ENCODE measurements at places on chromosomes 3 and 15. TPM values are rescaled to one million over a fixed set of nuclear protein-coding genes. Genes with fewer than 3 reads are reported as not detected.

TTC21A gene
- 9.7 TPM for total RNA-seq

TGM4 gene
- not detected for total RNA-seq

- no peak overlapping the region for H3K27ac ChIP-seq
- H3K36me3 ChIP-seq: no peaks in the 10 kb centered on the region
- peak; percentile 40 for DNase-seq
- no peak overlapping the region for H3K4me3 ChIP-seq
Observed at GRCh38 chr15:31974855-31975829, 55.2 kb upstream of the CHRNA7 start.

DNA sequence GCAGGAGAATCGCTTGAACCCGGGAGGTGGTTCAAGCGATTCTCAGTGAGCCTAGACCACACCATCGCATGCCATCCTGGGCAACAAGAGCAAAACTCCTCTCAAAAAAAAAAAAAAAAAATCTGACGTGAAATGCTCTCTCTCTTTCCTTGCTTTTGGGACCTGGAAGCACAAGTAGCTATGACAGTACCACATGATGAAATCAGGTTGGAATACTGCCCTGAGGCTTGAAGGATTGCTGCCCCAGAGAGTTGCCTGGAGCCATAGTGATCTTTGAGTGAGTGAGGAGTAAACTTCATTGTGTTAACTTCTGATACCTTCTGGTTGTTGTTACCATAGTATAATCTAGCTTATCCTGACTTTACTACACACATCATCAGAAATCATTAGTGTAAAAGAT lies 23.3 kb downstream of the AKAP13 start:
- no peak overlapping the region for H3K4me3 ChIP-seq
- peaks cover 44% of the 10 kb centered on the region for H3K4me1 ChIP-seq

DNA sequence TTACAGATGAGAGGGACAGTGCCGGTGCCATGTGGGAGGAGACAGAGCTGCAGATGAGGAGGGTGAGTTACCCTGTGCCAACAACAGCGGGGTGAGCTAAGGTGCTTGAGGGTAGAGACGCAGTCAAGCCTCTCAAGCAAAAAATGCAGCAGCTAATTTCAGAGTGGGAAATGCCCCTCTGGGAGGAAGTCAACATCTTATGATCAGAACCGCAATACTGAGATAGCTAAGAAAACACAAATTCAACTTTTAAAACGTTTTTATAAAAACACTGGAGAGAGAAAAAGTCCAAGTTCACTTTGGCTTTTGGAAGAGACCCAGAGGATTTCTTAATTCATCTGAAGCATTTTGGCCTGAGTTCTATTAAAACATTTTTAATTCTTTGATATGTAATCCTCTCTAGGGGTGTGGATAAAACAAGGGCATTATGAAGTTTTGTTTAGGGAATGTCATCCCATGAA lies 319.2 kb downstream of the SLC9A9 start:
- H3K4me1 ChIP-seq: no peaks in the 10 kb centered on the region
- DNase-seq: peak; percentile 4
- no peaks in the 10 kb centered on the region for H3K36me3 ChIP-seq
- H3K27ac ChIP-seq: no peak overlapping the region

DNA sequence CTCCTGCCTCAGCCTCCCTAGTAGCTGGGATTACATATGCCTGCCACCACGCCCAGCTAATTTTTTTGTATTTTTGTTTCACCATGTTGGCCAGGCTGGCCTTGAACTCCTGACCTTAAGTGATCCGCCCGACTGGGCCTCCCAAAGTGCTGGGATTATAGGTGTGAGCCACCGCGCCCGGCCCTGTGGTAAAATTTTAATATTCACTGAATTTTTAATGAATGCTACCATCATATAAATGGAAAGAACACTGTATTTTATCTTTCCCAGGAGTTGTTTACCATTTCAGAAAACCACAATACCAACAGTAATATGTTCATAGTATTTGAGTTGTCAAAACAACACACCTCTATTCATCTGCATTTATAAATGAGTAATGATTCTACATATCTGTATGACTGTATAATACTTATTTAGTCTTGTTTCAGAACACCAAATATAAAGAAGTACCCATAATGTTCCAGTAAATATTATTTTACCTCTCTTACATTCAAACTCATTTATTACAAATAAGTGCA lies 16.2 kb upstream of the MAGEF1 start:
- no peak overlapping the region for H3K27ac ChIP-seq
- H3K27me3 ChIP-seq: no peaks in the 10 kb centered on the region
- no peak overlapping the region for H3K4me3 ChIP-seq
- no peaks in the 10 kb centered on the region for H3K4me1 ChIP-seq
- H3K36me3 ChIP-seq: no peaks in the 10 kb centered on the region

DNA sequence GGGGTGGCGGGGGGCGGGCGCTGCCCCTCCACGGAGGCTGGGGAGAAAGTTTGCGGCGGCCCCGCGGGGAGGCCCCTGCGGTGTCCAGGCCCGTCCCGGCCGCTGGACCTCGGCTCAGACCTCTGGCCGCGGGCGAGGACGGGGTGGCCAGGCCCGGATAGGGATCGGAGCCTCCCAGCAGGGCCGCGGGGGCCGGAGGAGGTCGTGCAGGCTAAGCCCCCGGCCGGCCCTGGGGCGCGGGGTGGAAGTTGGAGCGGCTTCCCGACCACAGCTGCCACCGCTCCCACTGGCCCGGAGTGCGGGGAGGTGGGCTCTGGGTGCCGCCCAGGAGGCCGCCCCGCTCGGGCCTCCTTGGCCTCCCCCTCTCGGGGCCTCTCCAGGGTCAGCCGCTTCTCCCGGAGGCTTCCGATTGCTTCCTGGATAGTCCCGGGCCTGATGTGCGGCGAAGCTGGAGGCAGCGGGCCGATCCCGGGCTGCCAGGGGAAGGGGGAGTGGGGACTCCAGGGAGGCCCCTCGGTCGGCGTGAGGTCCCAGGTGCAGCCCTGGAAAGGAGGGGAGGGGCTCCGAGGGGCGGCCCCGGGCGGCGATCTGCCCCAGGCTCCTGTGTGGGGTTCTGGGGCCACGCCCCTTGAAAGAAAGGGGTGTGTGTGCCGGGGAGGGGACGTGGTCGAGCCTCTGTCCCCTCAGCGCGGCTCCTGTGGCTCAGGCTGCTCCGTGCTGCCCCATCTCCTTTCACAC lies 907 bp downstream of the PLXNA1 start:
- peaks cover 6% of the 10 kb centered on the region for H3K4me1 ChIP-seq
- H3K27me3 ChIP-seq: no peaks in the 10 kb centered on the region
- H3K27ac ChIP-seq: peak overlapping the region; percentile 39
- peak; percentile 48 for DNase-seq
- H3K36me3 ChIP-seq: no peaks in the 10 kb centered on the region
- peak overlapping the region; percentile 46 for H3K4me3 ChIP-seq

DNA sequence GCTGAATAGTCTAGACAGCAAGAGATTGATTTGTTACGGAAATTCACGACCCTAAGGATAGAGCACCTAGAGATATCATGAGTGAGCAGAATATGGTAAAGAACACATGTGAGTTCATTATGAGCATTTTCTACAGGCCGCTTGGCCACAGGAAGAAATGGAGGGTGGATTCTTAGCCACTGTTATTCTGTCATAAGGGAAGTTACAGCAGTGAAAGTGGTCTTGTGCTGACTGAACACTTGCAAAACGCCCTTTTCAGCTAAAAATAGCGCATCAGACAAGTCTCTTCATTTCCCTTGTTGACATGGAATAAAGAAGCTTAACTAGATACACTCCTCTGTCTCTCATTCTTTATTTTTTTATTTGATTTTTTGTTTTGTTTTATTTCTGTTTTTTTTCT lies 19.8 kb downstream of the DGKG start:
- no peaks in the 10 kb centered on the region for H3K36me3 ChIP-seq
- no peaks in the 10 kb centered on the region for H3K27me3 ChIP-seq

DNA sequence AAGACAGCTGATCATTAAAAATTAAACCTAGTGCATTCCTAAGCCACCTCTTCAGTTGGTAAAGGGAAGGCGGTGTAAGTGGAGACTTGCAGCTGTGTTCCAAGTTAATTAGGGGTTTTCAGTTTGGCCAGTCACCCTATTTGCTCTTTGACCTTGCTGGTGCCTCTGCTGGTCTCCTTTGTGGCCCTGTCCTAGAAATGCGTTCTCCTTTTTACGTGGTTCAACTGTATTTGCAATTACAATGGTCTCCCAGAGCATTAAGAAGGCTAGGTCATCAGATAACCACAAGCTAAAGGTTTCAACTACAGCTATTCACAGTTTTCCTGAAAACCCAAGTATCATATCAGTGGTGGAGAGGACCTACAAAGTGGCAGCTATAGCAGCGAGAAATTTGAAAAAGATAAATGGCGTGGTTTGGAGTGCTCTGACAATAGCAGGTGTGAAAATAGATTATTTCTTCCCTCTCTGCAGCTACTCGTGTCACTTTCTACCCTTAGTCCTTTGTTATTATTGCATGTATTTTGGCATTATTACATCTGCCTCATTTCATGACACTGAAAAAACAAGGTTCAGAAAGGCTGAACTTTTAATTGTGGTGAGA lies 203.5 kb upstream of the TBC1D5 start:
- no peak overlapping the region for H3K27ac ChIP-seq
- H3K27me3 ChIP-seq: no peaks in the 10 kb centered on the region
- H3K36me3 ChIP-seq: no peaks in the 10 kb centered on the region
- DNase-seq: no peak
- H3K4me1 ChIP-seq: no peaks in the 10 kb centered on the region
- H3K4me3 ChIP-seq: no peak overlapping the region

DNA sequence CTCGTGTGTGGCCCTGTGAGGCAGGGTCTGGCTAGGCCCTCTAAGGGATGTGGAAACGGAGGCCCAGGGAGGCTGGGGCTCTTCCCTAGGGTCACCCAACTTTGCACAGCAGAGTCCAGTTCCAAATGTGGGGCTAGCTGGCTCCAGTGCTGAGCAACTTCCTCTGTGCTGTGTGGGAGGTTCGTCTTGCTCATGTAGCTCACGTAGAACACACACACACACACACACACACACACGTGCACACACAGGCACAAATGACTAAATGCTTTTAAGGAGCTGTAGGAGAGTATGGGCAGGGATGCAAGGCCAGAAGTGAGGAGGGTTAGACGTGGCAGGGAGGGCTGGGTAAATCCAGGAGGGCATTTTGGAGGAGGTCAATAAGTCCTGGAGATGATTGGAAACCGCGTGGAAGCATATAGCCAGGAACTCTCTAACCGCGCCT lies 213.8 kb downstream of the RPLP1 start:
- H3K27me3 ChIP-seq: no peaks in the 10 kb centered on the region
- no peak for DNase-seq
- peaks cover 20% of the 10 kb centered on the region for H3K4me1 ChIP-seq
- no peak overlapping the region for H3K4me3 ChIP-seq

Data from naive thymus-derived CD4-positive, alpha-beta T cell (primary cell).